ENCODE measurements at places on chromosomes 3 and 15. TPM values are rescaled to one million over a fixed set of nuclear protein-coding genes. Genes with fewer than 3 reads are reported as not detected.

DNA sequence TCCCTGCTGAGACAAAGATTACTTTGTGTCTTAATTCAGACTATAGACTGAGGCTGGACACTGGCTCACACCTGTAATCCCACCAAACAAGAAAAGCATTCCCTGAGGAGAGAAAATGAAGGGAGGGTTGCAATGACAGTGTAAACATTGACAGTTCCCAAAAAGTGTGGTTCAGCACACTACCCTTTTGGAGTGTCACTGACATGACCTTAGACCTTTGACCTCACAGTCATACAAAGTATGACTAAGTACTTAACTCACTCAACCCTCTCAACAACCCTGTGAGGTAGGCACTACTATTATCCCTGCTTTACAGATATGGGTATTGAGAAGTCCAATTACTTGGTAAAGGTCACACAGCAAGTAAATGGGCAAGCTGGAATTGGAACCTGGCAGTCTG is 341.7 kb downstream of the LRRC3B start:
- no peaks in the 10 kb centered on the region for H3K36me3 ChIP-seq
- no peaks in the 10 kb centered on the region for H3K27me3 ChIP-seq
- no peaks in the 10 kb centered on the region for H3K4me1 ChIP-seq
- H3K4me3 ChIP-seq: no peak overlapping the region
- no peak for DNase-seq

- peak overlapping the region; percentile 97 for H3K27ac ChIP-seq
- peak; percentile 29 for DNase-seq
- peaks cover 56% of the 10 kb centered on the region for H3K4me1 ChIP-seq
- no peaks in the 10 kb centered on the region for H3K27me3 ChIP-seq
Observed at GRCh38 chr15:90871139-90871715, 2.8 kb downstream of the FURIN start.

The CLDN18 gene
- not detected for polyA plus RNA-seq

DNA sequence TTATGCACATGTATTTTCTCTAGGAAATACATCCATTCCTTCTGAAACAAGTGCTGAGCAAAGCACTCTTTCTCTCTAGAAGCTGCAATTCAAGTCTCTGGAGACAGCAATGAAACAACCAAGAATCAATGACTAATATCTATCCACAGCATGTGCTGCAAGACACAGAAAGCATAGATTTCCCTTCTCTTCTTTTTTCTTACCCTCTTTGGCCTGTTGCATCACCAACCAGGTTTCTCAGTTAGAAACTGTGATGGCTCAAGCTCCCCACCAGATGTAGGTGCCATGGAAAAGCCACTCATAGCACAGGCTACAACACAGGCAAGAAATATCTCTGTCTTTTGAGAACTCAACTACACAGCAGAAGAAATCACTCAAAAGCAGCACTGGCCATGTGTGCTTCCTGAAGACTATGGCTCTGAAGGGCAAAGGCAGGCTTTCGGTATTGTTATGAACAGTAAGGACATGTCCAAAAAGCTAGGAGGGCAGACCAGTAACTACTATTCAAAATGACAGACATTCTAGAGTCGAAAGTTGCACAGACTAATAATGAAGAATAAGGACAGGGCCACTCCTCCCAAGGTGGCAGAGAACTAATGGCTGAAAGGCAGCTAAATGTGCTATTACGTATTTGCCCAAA is 15.5 kb downstream of the ZDHHC3 start:
- H3K4me3 ChIP-seq: no peak overlapping the region
- H3K4me1 ChIP-seq: peaks cover 53% of the 10 kb centered on the region
- no peak overlapping the region for H3K27ac ChIP-seq
- peaks cover 13% of the 10 kb centered on the region for H3K36me3 ChIP-seq
- no peaks in the 10 kb centered on the region for H3K27me3 ChIP-seq
- DNase-seq: no peak

DNA sequence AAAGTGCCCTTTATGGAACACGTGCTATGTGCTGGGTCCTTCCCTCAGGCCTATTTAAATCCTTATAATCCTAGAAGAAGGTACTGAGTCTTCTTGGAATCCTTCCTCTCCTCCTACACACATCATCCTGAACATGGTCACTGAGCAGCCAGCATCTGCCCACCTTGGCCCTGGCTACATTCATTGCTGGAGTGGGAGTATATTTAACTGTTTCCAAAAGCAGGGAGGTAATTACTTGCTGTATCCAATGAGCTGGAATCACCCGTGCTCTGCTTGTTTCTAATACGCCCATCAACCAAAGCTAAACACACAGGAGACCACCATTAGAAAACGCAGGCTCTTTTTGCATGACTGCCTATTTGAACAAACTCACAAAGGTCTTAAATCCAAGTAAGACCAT is 122.2 kb downstream of the RORA start:
- no peak for DNase-seq
- H3K27me3 ChIP-seq: peaks cover 21% of the 10 kb centered on the region
- no peak overlapping the region for H3K4me3 ChIP-seq
- no peak overlapping the region for H3K27ac ChIP-seq
- H3K4me1 ChIP-seq: no peaks in the 10 kb centered on the region

The TM6SF1 gene
- 0.13 TPM for polyA plus RNA-seq

Measured in naive thymus-derived CD8-positive, alpha-beta T cell (primary cell).